Stimulated activated CD4-positive, alpha-beta T cell treated with anti-CD3 and anti-CD28 coated beads, Interleukin-15, amount 100 ng/mL, for 24 hours (primary cell): ENCODE measurements at places on chromosomes 5 and 9.

DNA sequence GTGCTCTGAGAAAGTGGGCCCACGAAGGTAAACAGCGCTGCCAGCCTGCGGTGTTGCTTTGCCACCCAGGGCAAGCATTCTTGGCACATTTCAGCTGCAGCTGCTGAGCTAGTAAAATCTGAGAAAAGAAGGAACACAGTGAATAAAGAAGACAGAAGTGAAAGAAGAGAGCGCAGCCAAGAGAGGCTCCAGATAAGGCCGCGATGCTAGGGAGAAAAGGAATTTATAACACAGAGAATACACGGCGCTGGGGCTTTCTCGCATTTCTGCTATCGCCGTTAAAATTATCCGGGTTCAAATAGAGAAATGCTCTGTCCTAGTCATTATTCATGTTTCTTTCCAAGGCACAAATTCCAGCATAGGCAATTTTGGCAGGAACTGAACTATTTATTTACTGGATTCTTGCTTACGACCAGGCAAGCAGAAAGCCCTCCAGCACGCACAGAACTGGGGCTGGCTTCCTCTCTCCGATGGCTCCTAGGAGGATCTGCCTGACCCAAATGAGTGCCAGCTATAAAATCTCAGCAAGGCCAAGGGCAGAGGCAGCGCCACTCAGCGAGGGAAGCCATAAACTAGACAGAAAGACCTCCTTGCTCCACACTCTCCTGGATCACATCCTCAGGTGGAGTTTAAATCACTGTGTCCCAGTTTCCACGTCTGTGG is 111.2 kb downstream of the ATPSCKMT start:
- no peak for DNase-seq

DNA sequence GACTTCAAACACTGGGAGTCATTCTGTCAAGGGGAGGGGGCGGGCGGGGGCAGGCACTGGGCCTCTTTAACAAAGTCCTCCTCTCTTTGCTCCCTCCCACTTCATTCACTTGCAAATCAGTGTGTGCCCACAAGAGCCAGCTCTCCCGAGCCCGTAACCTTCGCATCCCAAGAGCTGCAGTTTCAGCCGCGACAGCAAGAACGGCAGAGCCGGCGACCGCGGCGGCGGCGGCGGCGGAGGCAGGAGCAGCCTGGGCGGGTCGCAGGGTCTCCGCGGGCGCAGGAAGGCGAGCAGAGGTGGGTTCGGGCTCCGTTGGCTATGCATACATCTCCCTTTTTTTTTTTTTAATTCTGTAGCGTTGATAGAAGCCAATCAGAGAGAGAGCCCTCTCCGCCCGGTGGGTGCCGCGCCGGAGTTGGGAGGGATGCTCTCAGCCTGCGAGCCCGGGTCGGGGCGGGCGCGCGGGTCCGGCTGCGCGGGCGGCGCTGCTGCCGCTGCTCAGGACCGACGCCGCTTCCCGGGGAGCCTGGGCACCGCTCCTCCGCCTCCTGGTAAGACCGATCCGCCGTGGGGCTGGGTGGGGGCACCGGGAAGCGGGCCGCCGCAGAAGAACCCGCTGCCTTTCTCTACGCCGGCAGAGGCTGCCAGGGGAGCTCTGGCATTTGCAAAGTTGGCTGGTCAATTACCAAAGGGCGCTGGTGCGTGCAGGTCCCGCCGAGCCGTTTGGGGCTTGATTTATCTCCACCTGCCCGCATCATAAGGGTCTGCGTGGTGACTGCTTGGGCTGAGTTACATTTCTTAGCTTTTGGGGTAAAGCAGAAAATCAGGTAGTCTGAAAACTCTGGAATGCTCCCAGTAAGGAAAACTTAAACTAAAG is at the start of gene CDH6:
CDH6 (plus strand) TSS at position 96 of the 877 bp plus-strand sequence. CDS start 73,788 bp downstream, outside the sequence.
- peak; percentile 4 for DNase-seq

DNA sequence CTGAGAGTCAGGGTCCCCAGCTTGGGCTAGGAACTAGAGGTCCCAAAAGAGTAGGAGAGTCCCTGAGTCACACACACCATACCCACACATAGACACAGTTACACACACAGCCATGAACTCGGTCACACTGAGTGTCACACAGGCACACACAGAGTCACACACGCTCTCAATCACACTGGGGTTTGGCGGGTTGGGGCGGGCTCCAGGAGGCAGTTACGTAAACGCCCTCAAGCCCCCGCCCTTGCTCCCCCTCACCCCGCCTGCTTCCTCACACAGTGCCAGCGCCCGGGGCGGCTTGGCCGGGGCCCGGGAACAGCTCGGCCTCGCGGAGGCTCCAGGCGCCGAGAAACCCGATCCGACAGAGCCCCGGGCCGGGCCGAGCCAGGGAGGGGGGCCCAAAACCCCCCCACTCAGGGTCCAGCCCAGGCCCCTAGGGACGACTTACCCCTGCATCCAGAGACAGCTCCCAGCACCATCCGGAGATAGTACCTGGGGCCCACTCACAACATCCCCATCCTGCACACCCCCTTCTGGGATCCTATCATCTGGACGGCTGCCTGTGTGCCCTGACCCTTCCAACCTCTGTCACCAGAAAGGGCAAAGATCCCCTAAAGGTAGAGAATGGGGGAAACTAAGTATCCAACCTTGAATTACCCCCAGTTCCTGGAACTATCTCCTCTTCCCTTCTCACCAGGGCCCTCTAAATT is 3.5 kb upstream of the CNTFR start:
- no peak for DNase-seq

- no peak for DNase-seq
Measured at GRCh38 chr5:55706230-55706629, 5.9 kb downstream of the SLC38A9 start.

GRCh38 chr5:87394411-87395165 is 18.1 kb downstream of the CCNH start:
- DNase-seq = no peak

DNA sequence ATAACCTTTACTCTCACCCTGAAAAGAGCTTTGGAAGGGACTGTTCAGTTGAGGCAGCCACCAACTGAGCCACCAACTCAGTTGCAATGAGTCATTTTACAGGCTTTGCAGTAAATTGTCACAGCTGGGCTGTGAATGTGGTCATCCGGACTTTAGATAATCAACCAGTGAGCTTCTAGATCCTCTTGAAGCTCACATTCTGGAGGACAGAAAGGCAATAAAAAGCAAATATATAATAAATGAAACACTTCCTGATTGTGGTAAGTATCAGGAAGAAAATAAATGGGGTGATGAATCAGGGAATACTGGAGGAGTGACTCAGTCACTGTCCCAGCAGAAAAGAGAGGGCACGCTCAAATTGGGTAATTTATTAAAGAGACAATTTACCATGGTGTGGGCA is 13.2 kb upstream of the C5orf58 start:
- no peak for DNase-seq
